ENCODE measurements at places on chromosomes 2 and 18.

DNA sequence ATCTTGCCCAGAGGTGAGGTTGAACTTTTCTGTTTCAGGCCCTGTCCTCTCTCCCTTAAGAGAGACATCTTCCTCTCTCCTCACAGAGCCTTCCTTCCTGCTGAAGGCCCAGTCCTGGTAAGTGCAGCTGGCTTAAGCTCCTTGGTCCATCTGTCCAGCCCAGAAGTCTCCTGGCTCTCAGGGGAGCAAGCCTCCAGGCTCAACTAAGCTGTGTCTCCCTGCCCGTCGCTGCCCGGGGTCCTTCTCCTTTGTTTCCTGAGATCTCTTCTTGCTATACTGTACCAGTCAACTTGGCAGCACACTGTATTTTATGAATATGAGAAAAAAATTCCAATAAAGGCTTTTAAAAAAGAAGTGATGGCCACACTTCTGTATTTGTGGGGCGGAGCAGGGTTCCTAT lies 77.4 kb downstream of the KCNF1 start:
- DNase-seq, result no peak

DNA sequence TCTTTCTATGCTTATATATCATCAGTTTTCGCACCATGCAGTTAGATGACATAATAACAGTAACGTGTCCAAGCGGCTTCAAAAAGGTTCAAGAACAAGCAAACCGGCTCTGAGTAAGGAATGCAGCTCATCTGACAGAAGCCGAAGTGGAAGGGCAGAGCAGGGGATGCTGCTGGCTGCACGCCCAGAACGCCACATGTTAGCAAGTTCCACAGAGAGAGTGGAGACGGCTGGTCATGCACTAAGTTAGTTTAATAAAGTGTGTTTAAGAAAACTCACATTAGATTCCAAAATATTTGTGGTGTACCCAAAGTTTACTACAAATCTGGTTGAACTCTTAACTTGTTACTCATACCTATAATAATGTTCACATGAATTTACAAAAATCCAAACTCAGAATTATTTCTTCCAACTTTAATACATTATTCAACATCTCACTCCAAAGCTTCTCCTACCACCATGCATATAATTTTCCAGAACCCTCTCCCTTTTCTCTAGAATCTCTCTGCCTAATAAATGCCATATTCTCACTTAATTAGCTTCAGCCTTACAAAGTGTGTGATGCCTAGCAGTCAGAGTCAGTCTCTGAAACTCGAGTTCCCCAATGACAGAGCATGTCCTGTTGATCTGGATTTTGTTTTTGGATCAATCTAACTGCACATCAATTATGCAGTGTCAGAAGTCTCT lies 170.0 kb downstream of the DNAH7 start:
- DNase-seq, result peak; percentile 68

DNA sequence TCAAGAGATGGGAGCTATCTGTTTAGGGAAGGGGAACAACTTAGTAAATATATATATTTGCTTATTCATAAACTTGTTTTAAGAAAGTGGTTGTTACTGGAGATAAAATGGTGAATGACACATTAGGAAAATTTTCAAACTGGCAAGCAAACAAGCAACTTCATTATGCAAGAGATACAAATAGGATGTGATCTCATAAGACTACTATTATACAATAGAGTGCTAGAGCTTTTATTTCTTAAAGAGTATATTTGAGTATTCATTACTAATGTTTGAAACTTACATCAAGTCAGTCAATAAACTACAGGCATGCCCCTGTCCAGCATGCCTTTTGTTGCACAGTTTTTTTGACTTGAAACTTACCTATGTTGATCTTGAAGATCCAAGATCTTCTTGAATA lies 355.2 kb upstream of the KCNJ3 start:
- DNase-seq, result no peak

GRCh38 chr2:231940795-231941194 lies 14.6 kb upstream of the NPPC start:
- DNase-seq, result no peak

DNA sequence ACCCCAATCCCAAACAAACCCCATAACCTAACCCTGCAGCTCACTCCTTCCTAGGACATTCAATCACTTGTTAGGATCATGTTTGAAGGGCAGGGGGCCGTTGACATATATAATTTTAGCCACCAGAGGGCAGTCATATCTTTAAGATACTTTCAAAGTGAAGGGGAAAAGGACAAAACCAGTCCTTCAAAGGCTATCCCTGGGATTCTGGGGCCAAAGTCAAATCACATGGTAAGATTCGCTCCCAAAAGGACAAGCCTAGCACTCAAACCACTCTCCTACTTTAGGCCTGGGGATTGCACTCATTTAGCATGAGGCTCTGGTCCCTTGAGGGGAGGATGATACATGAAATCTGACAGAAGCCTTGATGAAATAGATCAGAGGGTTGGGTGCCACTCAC lies 44.6 kb downstream of the HAUS1 start:
- no peak for DNase-seq

GRCh38 chr2:38672445-38673391 lies 6.8 kb downstream of the GALM start:
- no peak for DNase-seq

GRCh38 chr2:191675807-191676721 lies 1.9 kb upstream of the NABP1 start:
- DNase-seq, result peak; percentile 68

- no peak for DNase-seq
Measured at GRCh38 chr2:25445464-25445863, 103.7 kb upstream of the DNMT3A start.

DNA sequence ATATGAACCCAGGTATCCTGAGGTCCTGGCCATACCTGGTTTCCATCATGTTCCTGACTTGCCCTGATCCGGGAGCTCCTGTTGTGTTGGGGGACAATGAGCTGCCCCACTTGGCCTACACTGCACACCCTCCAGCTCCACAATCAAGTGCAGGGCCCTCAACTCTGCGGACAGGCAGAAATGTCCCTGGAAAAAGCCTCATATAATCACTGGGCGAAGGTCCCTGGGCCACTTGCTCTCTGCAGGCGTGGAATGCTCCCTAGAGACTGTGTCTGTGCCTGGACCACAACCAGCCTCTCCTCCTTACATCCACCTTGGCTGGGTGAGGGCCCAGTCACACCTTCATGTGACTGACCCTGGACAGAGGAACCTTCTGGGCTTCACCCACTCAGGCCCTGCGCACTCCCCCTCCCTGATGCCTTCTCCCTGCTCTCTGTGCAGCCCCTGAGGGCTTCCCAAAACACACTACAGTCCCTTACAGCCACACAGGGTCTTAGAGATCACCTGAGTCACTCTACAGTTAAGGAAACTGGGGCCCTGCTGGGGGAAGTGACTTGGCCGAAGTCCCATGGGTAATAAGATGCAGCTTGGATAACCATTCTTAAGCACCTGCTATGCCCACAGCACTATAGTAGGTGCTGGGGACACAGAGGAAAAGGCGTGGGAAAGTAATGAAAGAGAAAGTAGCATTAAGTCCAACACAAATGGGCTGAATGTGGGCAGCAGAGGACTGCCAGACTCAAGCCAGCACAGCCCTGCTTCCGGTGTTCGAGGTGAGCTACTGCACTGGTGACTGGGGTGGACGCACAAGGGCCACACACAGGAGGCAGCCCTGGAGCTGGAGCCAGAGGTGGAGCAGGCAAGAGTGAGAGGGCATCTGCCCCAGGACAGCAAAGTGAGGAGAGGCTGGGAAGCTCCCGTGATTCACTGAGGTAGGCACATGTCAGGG lies 9.8 kb downstream of the BOLA3 start:
- DNase-seq, result no peak

- DNase-seq, result no peak
Measured at GRCh38 chr2:48519593-48519992, 10.4 kb upstream of the STON1 start.

DNA sequence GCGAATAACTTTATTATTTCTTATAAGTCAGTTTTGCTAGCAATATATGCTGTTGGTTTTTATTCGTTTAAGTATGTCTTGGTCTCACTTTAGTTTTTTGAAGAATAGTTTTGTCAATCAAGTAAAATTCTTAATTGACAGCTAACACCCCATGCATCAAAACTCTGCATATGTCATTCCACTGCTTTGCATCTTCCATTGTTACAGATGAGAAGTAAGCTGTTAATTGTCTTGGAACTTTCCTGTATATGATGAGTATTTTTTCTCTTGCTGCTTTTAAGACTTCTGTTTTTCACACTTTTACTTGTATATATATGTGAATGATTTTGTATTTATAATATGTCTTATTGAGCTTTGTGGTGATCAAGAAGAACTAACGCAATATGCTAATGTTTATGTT lies 1048.4 kb downstream of the CNTNAP5 start:
- no peak for DNase-seq

DNA sequence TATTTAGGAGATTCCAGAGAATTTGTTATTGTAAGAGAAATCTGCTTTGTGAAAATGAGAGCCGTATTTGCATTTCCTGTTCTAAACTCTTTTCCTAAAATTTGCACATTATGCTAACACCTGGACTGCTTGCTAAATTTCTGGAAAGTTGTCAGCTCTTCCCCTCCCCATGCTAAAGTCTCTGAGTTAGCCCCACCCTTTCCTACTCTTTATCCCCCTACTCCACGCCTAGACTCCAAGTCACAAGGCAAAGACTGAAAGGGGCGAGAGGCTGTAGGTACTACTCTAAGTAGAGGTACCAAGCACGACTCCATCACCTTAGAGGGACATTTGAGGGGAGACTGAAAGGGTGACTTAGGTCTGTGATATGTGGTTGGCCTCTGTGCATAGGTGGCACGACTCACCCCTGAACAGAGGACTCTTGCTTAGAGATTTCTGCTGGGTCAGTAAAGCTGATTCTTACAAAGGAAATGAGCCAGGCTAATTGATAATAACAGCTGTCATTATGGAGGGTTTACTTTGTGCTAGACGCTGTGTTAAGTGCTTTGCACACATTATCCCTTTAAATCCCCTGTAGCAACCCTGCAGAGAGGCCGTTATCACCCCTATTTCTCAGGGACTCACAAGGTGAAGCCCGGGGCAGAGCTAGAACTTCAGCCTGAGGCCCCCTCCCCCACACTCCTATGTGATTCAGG lies 373.5 kb downstream of the EN1 start:
- DNase-seq, result no peak

DNA sequence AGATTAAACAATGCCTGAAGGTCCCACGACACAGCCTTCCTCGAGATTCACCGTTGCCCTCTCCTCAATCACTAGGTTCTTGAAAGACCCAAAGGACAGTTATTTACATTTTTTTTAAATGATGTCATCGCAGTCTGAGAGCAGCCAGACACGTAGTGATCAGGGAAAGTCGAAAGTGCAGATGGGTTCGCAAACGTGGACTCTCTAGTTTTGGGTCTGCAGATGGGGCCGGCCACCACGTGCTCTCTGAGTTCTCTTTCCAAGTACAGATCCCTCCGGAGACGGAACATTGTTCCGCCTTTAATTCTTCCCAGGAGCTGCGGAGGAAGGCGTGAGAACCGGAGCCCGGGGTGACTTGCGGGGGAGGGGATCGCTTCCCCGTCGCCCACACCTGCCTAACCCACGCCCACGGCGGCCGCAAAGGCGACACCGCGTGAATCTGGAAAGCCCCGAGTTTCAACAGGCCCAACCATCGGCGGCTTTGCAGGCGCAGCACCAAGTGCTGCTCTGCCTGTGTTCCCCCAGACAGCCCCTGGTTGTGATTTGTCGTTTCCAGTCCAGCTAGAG lies 54.3 kb downstream of the PKDCC start:
- DNase-seq, result peak; percentile 88

DNA sequence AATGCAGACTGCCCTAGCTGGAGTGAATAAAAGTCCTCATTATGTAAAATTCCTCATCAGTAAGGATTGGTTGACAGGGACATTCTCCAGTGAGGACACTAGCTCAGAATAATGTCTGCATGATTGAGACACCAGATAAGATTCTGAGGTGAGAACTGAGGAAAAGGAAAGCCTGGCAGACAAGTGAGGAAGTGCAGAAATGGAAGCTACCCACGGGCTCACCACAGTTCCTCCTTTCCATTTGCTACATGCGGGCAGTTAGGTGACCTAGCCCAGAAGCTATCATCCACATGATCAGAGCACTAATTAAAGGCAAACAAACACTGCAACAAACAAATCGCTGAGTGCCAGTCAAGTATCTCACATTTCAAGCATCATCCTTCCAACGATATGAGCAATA lies 27.7 kb downstream of the NETO1 start:
- no peak for DNase-seq

DNA sequence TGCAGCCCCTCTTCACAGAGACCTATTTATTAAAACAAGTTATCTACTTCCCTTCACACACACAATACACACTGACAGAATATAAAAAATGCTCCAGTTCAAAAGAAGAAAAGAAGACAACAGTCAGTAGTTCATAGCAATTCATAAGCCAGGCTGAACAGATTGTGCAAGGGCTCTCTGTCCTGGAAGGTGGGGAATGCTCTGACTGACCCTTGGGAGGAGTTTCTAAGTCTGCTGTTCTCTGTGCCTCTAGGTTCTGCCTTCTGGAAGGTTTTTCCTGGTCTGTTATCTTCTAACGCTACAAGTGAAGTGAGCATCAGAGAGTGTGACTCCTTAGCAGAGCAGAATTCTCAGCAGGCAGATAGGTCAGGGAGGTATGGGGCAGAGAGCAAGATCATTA lies 35.7 kb downstream of the SP3 start:
- no peak for DNase-seq

- DNase-seq, result no peak
Measured at GRCh38 chr2:68044099-68044498, 18.7 kb downstream of the C1D start.
